ELR (cell line): ENCODE measurements at places on chromosomes 11 and 22.

DNA sequence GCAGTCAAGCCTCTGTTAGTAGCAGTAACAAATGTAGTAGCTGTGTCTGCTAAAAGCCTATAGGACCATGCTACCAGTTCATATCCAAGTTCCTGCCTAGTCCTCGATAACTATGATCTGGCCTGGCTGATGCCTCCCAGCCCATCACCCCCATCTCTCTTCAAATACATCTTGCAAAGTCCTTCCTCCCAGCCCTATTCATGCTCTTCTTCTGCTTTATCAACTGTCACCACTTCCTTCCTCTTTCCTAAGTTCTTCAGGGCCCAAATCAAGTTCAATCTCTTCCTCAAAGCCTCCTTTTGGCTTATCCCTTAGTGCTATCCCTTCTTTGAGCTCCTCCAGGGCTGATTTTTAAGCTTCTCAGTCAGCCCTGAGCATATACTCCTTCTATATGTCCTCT is 150.9 kb upstream of the THY1 start:
- DNase-seq, result no peak

- DNase-seq, result no peak
These were observed 13.8 kb upstream of the TFIP11 start for GRCh38 chr22:26525946-26526564.

- no peak for DNase-seq
These were observed 95.6 kb upstream of the ARHGAP20 start for GRCh38 chr11:110807801-110808200.

DNA sequence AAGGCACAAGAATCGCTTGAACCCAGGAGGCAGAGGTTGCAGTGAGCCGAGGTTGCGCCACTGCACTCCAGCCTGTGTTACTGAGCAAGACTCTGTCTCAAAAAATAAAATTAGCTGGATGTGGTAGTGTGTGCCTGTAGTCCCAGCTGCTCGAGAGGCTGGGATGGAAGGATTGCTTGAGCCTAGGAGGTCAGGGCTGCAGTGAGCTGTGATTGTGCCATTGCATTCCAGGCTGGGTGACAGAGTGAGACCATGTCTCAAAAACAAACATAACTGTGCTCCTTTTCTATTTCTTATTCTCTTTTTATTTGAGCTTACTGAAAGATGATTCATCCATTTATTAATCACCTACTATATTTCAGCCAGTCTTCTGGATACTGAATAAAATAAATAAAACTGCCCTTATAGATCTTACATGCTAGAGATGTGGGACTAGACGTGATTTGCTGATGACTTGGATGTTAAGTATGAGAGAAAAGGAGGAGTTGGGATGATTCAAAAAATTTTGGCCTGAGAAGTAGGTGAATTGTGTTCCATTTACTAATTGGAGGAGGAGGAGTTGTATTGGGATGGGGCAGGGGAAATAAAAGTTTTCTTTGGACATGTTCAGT is 18.0 kb downstream of the PAAF1 start:
- DNase-seq, result peak; percentile 39

DNA sequence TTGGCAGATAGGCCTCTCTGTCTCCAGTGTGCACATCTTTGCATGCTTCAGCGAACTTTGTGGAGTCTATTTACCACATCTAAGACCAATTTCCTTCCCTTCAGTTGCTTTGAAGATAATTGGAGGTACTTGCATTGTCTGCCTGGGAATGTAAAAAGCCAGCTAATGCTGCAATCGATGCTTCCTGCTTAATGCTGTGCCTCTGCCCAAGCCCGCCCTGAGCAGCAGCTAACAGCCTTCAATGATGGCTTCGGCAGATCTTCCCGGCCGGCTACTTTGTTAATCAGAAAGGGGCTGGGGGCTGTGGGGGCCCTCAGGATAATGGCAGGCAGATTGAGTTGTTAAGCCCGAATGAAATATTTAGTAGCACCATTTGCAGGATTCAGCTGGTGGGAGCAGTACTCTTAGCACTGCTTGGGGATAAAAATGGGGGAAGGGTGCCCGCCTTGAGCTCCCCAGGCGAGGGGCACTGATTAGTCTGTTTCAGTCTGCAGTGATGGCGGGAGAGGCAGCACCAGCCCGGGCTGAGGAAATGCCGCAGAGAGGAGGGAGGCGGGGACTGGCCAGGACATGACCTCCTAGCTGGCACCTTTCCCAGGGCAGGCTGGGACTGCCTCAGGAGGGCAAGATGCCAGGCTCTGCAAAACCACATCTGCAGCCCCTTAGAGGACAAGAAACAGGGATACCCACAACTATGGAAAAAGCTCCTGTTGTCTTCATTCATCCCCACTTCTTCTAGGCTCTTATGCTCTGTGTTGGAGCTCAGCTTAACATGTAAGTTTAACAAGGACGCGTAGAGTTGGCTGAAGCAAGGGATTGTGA is 460.0 kb downstream of the BUD13 start:
- no peak for DNase-seq

GRCh38 chr22:36398601-36399471 is 11.1 kb upstream of the MYH9 start:
- DNase-seq, result peak; percentile 94
